ENCODE measurements at places on chromosomes 5 and 9.

GRCh38 chr9:134330590-134330989 is 4.3 kb downstream of the RXRA start:
- no peak for DNase-seq

- no peak for DNase-seq
Measured at GRCh38 chr9:37528652-37529471, 43.1 kb downstream of the POLR1E start.

GRCh38 chr9:99416007-99416406 is 193.9 kb downstream of the SEC61B start:
- DNase-seq: no peak

DNA sequence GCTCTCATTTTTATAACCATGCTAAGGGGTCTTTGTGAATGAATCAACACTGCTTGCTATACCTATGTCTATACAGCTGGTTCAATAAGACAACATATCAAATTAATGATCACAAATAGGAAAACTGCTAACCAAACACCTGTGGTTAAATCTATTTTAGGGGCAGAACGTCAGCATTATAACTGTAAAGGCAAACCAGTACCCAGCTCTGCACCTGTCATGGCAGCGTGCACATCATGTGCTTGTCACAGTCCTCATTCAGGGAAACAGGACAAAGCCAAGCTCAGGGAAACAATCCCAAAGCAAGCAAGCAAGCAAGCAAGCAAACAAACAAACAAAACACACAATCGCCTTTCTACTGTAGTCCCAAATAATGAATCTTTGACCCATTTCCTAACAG is 277.7 kb upstream of the DAP start:
- no peak for DNase-seq

DNA sequence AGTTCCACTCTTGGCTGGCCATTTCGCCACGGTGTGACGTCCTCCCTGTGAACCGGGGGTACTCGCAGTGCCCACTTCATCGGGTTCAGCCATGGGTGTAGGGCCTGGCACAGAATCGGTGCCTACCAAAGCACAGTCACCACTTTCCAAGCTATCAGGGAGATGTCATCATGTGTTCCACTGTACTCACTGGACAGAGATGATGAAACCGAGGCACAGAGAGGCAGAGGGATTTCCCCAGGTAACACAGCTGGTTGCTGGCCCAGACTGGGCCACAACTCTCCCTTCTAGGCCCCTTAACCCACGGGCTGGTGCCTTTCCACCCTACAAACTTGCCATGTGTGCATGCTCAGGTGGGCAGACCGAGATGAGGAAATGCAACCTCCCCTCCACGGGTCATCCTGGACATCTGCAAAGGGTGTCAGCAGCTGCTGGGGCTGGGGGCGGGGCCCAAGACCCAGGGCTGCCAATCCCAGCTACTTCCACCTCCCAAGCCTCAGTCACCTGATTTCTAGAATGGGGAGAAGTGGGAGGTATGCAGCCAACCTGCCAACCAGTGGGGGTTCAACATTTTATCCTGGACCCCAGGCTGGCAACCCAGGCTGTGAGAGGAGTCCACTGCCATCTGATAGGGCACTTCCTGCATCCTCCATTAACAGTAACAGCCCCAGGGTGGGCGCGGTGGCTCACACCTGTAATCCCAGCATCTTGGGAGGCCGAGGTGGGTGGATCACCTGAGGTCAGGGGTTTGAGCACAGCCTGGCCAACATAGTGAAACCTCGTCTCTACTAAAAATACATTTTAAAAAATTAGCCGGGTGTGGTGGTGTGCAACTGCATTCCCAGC is 893 bp upstream of the SH2D3C start:
- no peak for DNase-seq

GRCh38 chr9:10230512-10230911 is 382.3 kb downstream of the PTPRD start:
- no peak for DNase-seq

DNA sequence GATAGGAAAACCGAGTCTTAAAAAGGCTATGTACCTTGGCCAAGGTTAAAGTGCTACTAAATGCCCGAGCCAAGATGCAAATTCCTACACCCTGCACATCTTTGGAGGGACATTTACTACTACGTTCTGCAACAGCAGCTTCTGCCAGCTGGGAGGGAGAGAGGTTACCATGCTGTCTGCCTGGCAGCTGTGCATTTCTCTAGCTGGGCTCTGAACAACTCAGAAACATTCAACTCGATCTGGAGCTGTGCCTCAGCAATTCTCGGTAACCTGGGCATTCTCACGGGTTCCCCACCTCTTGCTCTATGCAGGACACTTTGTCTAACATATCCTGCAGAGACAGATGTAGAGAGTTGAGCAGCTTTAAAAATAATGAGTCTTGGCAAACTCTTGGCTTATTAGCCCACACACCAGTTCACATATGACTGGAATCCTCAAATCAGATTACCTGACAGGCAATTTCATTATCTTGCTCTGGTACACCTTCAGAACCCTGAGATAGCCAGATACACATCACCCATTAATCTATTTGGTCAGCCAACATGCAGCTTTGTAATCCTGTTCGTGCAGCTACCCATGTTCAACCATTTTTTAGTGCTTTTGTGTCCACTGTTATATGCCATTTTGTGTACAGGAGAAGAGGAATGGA is 115.8 kb downstream of the EFNA5 start:
- DNase-seq: no peak

GRCh38 chr9:74663439-74663838 is 166.3 kb downstream of the RORB start:
- DNase-seq: no peak

DNA sequence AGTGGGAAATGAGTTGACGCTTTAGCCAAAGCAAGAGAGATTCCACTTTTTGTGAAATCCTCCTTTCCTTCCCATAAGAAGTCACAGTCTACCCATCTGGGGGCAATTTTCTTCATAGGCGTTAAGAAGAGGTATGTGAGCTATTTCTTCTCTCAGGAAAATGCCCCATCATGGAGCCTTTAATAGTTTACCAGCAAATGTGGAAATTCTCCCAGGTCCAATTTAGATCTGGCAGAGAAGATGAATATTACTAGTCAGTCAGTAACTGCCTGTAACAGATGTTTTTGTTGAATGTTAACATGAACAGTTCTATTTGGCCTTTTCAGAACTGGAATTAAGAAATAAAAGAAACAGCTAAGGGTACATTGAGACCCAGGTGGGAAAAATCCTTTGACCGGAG is 156.4 kb upstream of the RFX3 start:
- DNase-seq: no peak

- no peak for DNase-seq
Measured at GRCh38 chr5:169099801-169100734, 200.9 kb downstream of the SLIT3 start.

GRCh38 chr5:146528236-146528635 is 12.2 kb upstream of the GPR151 start:
- no peak for DNase-seq

DNA sequence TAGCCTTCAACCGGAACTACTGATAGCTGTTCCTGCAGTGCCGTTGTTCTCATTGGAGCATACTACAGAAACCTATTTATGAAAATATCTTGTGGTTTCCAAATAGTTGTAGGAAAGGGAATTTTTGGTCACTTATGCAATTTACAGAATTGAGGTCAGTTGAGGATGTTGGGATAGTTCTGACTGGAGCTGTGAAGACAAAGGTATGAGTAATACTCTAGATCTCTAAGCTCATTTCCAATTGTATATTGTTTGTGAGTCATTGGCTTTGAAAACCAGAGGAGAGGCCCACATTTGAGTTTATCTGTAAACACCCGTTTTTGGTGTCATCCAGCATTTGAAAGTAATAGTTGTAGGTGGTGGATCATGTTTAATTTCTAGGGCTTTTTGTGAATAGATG is 561.3 kb upstream of the WWC1 start:
- DNase-seq: no peak

DNA sequence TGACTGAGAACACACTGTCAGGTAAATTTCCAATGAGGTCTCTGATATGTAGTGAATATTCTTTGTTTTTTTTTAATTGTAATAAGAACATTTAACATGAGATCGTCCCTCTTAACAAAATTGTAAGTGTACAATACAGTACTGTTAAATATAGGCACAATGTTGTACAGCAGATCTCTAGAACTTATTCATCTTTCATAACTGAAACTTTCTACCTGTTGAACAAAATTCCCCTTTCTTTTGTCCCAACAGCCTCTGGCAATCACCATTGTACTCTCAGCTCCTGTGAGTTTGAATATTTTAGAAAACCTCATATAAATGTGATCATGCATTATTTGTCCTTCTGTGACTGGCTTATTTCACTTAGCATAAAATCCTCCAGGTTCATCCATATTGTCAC is 10.6 kb upstream of the PRLR start:
- DNase-seq: no peak

- DNase-seq: no peak
Measured at GRCh38 chr5:179357031-179357430, 11.8 kb upstream of the ADAMTS2 start.

GRCh38 chr9:86176468-86176867 is 77.1 kb upstream of the GOLM1 start:
- no peak for DNase-seq

GRCh38 chr5:66633754-66634153 is 37.6 kb downstream of the MAST4 start:
- DNase-seq: no peak

DNA sequence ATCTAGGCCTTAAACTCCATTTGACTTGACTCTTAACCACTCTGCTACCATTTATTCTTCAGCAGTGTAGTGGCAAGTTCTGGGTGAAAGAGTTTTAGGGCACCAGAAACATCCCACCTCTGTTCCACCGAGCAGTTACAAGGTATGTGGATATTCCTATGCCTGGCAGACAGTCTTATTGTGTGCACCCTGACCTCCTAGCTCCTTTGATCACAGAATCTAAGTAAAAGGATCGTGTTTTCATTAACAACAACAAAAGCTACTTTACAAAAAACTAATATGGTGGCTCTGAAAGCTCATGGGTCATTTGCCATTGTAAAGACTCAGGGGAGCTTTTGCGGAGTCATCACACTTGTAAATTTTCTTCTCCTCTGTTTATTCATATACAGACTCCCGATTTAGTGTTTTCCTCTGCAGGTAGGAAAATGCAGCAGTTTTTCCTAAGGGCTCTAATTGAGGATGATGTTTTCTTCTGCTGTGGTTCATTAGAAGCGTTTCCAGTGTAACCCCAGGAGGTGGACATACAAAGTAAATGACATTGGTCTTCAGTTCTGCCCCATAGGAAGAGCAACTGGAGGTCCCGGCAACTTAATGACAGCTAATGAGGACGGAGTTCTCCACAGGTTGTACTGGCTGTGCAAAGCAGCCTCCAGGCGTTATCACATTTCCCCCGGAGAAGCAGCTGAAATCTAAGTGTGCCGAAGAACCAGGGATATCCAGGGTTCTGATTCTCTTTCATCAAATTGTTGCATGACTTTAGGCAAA is 78.2 kb downstream of the ATP10B start:
- DNase-seq: no peak

DNA sequence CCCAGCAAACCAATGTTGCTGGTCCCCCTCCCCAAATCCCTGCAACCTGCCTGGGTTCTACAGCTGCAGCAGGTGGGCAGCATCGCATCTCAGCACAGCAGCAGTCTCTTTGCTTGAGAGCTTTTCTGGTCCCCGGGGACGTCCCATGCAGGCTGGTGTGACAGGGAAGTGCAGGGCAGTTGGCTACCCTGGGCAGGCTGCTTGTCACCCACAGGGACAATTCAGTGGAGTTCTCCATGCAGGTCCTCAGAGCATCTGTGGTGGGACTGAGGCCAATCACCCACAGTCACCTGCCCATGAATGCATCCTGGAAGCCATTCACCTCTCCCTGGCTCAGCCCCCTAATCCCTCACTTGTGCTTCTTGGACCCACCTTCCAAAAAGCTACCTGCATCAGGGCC is 43.9 kb upstream of the SEMA4D start:
- DNase-seq: no peak

DNA sequence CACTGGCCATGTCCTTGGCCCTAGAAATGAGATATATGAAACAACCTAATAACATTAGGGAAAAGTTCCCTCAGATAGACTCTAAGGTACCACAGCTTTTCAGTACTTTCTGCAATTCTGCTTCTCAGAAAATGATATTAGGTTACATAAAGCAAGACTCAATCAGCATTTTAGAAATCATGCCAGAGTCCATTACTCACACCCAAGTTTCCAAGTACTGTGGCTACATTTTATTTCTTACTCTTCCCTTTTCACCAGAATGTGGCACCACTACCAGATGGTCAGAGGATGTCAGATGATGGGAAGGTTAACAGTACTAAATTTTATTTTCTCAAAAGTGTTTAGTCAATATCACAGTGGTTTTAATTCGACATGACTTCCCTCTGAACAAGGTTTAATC is 217.2 kb downstream of the MLLT3 start:
- DNase-seq: no peak

DNA sequence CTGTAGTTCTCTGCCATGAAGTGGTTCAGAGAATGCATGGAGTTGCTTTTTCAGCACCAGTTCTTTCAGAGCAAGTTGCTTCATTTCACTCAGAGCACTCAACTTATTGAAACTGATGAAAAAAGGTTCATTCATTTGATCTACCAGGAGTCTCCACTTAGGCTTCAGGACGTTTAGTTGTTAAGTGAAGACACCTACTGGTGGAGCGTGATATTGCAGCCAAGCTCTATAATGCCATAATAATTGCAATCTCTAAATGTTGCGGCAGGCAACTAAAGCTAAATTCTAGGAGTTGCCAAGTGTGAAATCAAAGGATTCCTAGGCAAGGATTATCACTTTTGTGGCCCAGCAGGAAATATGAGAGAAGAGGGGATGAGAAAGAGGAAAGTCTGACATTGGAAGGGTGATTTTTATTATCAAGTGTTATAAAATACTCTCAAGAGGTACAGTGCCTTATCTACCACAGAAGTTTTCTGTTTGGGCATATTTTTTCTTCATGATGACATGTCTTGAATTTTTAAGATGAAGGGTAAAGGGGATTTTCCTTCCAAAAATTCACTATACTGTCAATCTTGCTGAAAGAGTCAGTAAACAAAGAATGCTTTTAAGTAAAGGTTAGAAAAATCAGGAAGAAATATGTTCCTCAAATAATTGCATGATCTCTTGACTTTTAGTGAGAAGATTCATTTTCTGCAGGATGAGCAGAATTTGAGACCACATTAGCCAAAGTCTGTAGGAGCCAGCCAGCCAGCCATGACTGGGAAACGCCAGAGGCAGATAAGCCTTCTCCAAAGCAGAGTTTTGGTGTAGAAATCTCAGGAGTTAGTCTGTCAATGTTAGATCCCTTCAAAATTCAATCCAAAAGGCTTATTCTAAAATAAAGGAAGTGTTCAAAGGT is 83.4 kb downstream of the SH3PXD2B start:
- DNase-seq: peak; percentile 33

- no peak for DNase-seq
Measured at GRCh38 chr5:669111-669841, 23.9 kb downstream of the TPPP start.

DNA sequence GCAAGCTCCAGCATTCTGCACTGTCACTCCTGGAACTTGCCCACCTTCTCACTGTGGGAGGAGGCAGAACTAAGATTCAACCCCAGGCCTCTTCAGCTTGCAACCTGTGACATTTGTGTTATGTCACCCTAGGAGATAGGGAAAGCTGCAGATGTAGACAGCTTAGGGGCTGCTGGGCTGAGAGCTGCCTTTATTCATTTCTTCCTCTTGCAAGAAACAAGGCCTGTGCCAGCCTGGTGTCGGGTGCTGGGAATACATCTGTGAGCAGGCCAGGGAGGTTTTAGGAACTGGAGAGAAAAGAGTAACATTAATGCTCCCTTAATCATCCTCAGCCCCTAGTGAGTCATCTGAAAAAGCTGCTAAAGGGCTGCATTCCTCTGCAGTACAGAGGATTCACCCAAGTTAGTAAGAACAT is 101.8 kb downstream of the FGF18 start:
- peak; percentile 28 for DNase-seq
